Left ventricle myocardium superior (tissue), 1 donor: ENCODE measurements at places on chromosomes 5 and 9. TPM values are rescaled to one million over a fixed set of nuclear protein-coding genes. Genes with fewer than 3 reads are reported as not detected.

DNA sequence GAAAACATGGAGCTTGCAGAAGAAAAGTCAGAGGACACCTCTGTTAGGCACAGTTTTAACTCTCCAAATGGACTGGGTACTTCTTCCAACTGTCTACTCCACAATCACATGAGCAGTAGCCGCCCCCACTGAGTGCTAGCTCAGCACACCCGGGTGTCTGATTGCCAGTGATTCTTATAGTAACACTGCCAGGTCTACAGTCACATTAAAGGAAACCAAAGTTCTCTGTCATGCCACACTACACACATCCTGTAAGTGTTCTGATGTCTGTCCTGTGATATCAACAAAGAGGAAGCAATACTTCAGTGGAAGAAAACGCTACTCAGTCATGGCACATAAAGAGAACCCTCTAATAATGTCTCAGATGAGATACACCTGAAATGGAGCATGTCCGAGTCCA, at the start of gene HAVCR2:
Gene HAVCR2, minus strand, starts transcription at position 69 of the 400 bp plus-strand sequence. Its CDS starts 61 bp downstream, at position 8.
- peak; percentile 37 for DNase-seq

- DNase-seq = peak; percentile 62
These were observed 46.7 kb downstream of the MEF2C start for GRCh38 chr5:88836195-88836838.

DNA sequence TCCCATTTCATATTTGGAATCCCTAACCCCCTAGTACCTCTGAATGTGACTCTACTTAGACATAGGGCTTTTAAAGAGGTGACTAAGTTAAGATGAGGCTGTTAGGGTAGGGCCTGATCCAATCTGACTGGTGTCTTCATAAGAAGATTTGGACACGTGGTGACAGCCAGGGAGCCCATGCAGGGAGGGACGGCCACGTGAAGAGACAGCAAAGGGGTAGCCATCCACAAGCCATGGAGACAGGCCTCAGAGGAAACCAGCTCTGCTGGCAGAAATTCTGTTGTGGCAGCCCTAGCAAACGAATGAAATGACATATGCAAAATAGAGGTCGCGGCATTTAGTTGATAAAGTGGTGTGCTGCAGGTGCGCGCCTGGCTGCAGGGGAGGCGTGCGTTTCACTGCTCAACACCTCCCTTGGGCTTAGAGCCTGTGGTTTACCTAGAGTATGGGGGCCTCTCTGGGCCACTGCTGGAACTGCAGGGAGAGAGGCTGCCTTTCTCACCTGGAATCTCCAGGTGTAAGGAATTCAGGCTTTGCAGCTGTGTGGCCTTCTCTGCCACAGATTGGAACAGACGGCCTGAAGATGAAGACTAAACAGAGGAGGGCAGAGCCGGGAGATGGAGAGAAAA, 7.1 kb upstream of the AFAP1L1 start:
- no peak for DNase-seq

- no peak for DNase-seq
These were observed 15.4 kb downstream of the SLC36A3 start for GRCh38 chr5:151288180-151288579.

GRCh38 chr5:11054014-11054413, 293.0 kb upstream of the DAP start:
- no peak for DNase-seq

- DNase-seq = no peak
These were observed 19.4 kb upstream of the DCP2 start for GRCh38 chr5:112957036-112957808.

- no peak for DNase-seq
These were observed 104.0 kb upstream of the ALDH1B1 start for GRCh38 chr9:38288502-38288901.

DNA sequence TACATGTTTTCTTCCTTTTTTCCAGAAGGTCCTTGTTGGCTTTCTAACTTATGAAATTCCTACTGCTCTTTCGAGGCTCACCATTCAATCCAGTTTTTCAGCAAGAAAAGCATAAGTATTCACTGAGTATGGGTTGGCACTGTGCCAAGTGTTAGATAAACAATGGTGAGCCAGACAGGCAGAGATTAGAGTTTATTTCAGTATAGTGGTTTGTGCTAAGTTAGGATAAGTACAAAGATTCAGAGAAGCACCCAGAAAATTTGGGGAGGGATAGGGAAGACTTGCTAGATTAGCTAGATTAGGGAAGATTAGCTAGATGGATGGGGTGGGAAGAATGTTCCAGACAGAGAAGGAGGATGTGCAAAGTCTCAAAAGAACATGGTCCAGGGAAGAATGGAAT, 122.9 kb downstream of the OXCT1 start:
- DNase-seq = no peak

DNA sequence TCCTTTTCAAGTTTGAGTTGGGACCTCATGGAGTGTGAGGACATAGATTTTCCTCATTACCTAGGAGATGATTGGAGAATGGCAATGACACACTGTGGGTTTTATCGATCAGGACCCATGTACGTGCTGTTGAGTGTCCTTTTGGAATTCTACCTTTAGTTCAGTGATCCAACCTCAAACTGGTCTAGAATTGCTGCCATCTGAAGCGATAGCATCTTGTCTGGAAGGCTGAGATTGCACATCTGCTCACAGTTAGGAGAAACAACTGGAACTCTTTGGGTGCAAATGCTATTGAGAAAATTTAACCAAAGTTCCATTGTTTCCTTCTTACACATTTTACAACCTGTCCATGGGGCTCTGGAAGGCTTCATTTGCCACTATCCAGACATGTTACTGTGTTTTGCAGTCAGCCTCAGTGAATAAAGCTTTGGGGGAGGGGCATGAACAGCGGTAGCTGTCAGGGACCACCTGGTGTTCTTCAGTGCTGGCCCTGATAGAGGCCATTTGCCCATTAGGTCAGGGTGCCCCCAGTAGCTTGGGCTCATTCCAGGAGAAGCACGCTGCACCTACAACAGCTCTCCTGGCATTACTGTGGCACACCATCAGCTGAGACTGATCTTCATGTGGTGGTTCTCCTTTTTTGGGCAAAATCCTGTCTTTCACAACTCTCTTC, 123.1 kb downstream of the PDE8B start:
- no peak for DNase-seq

- DNase-seq = no peak
These were observed 125.4 kb upstream of the ADAMTS16 start for GRCh38 chr5:5014586-5015235.

DNA sequence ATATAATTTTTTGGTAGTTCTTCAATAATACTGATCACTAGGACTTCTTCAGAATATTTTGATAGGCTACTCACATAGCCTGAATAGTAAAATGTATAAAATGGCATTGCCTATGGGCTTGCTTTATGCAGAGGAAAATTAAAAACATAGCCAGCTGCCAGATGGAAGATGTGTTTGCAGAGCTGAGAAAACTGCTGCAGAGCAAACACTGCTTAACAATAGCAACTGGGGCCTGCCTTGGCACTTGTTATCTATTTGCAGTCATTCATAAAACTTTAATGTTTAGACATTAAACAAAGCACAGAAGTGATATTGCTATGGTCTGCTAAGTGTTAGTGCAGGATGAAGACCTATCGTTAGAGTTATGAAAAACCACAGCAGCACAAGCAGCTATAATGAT, 151.5 kb upstream of the SMC2 start:
- no peak for DNase-seq

- peak; percentile 39 for DNase-seq
These were observed 100.5 kb upstream of the NMUR2 start for GRCh38 chr5:152505442-152506042.

DNA sequence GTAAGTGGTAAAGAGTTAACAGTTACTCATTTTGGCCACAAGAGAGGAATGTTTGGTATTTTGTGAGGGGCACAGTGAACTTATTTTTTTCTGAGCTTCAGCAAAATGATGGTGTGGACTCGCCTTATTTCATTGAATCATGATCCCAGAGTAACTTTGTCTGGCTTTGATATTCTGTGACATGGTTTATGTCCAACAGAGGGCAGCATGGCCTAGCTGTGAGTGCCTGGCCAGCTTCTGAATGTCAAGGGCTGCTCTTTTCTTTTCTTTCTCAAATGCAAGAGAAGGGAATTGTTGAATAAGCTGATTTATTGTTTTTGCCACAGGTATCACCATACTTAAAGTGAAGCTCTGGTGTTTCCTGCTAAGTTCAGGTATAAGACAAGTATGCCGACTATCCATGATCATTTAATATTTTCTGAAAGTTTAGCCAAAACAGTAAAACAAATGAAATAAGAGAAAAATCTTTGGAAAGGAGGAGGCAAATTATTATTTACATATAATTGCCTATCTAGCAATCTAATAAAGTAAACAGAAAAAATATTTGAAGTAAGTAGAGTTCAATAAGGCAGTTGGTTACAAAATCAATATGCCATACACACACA, 31.7 kb downstream of the MRPL22 start:
- DNase-seq = peak; percentile 39

DNA sequence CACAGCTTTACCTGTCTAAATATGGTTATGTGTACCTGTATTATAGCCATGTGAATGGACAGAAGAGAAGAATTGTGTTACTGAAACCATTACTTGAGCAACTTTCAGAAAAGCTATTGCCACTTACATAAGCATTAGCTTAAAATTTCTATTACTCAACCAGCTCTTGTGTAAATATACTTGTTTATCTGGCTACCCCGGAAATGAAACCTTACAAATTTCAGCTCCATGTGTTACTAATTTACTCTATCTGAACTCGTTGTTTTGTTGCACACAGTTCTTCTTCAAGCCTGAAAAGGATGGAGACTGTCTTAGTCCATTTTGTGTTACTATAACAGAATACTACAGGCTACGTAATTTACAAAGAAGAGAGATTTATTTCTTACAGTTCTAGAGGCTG, 22.5 kb upstream of the ADAMTSL1 start:
- DNase-seq = no peak

GRCh38 chr9:73981405-73981804, 515.7 kb upstream of the RORB start:
- DNase-seq = no peak

DNA sequence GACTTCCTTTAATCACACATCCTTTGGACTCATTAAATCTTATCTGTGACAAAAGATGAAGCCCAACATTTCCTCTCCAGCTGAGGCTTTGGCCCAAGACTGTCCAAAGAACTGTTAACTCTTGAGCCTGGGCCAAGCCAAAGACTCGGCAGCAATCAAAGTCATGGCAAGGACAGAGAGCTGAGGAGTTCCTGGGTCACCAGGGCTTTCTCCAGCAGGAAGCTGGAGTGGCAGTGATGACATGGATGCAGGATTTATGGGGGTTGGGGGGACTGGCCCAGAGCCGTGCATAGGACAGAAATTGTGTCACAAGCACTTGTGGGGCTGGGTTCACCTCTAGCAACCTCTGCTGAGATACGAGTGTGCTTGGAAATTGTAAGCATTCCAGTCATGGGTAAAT, 440.3 kb downstream of the PLK2 start:
- DNase-seq = peak; percentile 76

- no peak for DNase-seq
These were observed 76.6 kb downstream of the CRB2 start for GRCh38 chr9:123432331-123433236.

DNA sequence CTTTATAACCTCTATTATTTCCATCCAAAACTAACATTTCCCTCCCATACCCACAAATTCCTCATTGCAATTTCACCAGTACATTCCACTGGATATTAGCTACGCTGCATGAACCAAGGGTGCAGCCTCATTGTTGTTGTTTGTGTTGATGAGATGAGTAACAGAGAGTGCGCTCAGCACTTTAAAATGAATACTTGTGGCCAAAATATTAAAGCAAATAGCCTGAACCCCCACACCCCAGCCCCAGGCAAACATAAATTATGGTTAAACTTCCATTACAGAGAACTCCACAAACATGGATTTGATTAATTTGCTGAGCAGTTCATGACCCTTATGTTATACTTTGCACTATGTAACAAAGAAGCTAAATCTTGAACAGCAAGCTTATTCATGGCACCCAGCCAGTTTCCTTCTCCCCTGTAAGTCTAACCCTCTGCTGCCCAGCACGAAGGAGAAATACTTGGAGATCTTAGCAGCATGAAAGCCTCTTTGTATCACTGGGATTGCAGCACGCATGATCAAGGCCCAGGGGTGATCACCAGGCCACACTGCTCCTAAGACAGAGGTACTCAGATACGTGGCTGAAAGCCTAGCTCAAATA, 205.0 kb downstream of the DOCK8 start:
- DNase-seq = no peak

GRCh38 chr5:11043881-11044280, 282.8 kb upstream of the DAP start:
- DNase-seq = no peak

DNA sequence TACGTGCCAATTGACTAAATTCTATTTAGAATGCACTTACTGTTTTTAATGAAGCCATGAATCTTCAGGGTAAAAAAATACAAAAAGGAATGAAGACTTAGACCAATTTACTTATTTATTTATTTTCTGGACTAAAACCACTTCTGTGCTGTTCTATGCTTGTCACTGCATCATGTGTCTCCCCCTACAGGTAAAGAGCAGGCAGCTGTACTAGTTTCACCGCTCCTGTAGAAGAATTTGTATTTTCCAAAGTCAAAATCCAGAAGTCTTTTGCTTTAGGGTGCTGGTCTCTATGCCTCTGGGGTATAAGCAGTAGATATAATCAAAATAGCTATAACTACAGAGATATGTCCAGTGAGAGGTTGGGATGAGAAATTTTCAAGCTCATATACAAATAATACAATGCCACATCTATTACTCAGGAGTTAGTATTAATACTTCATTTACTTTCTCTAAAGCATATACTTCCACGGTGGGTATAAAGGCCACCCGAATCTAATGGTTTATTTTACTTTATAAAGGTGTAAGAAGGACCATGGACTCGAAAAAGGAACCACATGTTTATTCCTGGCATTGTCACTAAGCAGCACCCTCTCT, 591.5 kb downstream of the RAB3C start:
- no peak for DNase-seq

DNA sequence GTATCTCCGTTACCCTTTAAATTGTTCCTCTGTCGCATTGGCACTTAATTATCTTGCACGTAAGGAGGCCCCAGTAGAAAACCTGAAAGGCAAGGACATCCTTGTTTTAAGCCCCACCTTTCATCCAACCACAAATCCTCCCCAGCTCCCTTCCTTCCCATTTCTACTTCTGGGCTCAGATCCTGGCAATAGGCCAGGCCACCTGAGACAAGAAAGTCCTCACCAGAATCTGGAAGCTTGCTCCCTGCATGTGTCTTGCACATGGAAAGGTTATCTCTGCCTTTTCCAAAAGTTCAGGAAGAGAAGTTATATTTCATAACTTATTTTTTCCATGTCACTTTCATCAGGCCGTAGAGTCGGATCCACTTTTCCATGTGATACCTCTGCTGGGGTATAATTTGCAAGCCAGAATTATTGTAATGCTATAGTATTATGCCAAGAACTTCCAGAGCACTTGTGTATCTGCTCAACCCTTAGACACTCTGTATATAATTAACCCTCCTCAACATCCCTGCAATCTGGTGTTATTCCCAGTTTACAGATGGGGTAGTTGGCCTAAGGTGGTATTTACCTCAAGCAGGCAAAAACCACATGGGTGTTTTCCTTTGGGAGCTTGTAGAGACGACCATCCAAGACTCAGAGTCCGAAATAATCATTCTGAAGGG, 2.6 kb upstream of the SHB start:
- no peak for DNase-seq

FAM174A gene
- 15.0 TPM for total RNA-seq

OR13C4 gene
- not detected for total RNA-seq

DRD1 gene
- not detected for total RNA-seq

LSM11 gene
- total RNA-seq = 1.7 TPM

NRG2 gene
- 1.9 TPM for total RNA-seq

SLC9A3 gene
- 1.3 TPM for total RNA-seq

ADAMTS13 gene
- total RNA-seq = 3.1 TPM
